CD4-positive, alpha-beta T cell treated with Interleukin-17A for 4 hours (primary cell): ENCODE measurements at places on chromosomes 6 and 20.

GRCh38 chr6:129882510-129883023 lies 21.5 kb upstream of the TMEM244 start:
- no peak for DNase-seq

GRCh38 chr6:37463110-37463509 lies 30.1 kb downstream of the CMTR1 start:
- no peak for DNase-seq

DNA sequence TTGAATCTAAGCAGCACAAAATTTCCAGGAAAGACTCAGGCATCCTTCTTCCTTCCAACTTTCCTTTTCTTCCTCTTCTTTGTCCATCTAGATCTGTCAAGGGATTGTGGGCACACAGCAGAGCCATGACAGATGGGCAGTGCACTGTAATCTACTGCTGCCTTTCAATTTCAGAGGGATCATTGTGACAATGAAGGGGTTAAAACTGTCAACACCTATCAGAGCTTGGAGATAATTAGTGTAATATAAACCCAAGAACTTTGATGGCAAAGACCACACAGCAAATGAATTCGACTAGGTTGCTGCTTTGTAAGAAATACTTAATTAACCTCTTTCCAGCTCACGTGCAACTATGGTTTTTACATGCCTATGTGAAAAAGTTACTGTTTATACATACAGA lies 55.0 kb downstream of the SAMD5 start:
- DNase-seq: no peak

GRCh38 chr6:78340755-78341154 lies 526.6 kb upstream of the IRAK1BP1 start:
- no peak for DNase-seq

DNA sequence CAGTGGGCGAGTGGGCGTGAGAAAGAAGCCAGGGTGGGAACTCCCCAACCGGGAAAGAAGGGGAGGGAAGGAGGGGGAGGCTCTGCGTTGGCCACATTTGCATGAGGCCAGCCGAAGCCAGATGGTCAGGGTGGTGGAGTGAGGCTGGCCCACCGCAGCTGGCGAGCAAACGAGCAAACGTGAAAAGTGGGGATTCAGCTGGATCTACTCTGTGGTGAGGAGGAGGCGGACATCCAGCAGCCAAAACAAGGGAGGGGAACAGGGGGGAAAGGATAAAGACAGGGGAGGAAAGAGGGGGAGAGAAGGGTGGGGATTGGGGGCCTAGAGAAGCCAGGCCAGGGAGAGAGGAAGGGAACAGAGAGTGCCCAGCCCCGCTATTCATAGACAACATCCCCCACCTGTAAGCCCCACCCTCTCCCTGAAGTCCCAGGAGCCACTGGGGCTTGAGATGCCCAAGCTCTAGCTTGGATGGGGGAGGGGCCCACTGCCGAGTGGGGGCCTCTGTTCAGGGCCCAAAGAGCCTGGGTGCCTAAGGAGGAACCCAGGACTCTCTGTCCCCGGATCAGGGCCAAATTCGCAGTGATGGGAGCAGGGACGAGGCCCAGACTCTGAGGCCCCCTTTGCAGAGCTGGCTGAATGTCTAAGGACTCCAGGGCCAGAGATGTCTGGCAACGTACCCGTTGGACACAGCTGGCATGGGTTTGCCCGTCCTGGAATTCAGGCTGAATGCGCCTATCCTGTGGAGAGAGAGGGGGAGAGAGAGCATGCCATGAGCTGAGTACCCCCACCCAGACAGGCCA lies 45.1 kb downstream of the CPNE5 start:
- DNase-seq: no peak

DNA sequence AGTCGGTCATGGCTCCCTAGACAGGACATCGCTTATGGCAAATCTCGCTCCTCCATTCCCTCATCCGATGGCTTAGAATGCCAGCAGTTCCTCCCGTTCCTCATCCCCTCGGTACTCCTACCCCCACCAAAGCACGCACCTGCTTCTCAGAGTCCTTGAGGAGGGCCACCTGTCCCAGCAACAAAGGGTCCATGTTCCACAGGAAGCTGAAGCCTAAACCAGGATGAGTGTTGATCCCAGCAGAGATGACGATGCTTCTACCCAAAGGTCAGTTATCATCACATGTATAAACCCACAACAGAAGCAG lies 111.2 kb downstream of the THBS2 start:
- DNase-seq: no peak

- no peak for DNase-seq
Observed at GRCh38 chr6:105161421-105161820, 18.4 kb downstream of the POPDC3 start.

- no peak for DNase-seq
Observed at GRCh38 chr6:6058054-6058444, 51.3 kb upstream of the NRN1 start.

- DNase-seq: no peak
Observed at GRCh38 chr20:14829906-14830305, 492.5 kb upstream of the FLRT3 start.

- no peak for DNase-seq
Observed at GRCh38 chr20:38072898-38073297, 39.4 kb downstream of the RPRD1B start.
